ENCODE measurements at places on chromosomes 2 and 18.

- DNase-seq, result no peak
These were observed 50.5 kb upstream of the GORASP2 start for GRCh38 chr2:170878505-170878904.

GRCh38 chr18:24727685-24728084, 267.2 kb downstream of the HRH4 start:
- no peak for DNase-seq

- DNase-seq, result no peak
These were observed 225.4 kb upstream of the FBXO11 start for GRCh38 chr2:48131539-48132270.

DNA sequence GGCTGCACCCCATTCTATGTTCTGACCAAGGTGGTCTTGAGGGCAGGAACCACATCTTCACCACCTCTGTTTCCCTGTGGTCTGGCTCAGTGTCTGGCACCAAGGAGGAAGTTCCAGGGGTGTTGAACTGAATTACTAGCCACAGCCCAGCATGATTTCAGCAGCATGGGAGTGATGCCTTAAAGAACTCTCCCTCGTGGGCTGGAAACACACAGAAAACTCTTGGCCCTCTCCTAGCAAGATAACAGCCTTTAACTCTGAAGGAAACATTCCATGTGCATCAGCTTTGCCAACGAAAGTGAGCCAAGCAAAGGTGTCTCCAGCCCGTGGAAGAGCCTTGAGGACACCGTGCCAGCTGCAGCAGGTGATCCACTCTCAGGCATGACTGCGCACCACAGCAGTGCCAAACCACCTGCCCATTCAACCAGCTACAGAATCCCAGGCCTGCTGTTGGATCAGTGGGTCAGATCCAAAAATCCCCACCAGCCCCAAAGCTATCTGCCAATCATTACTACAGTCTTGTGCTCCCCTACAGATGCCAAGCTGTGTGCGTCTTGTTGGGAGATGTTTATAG, 124.8 kb downstream of the TTC32 start:
- DNase-seq, result no peak

- DNase-seq, result no peak
These were observed 1.8 kb upstream of the PDE11A start for GRCh38 chr2:178074123-178075005.

GRCh38 chr2:220510668-220511067, 883.2 kb downstream of the SLC4A3 start:
- no peak for DNase-seq

DNA sequence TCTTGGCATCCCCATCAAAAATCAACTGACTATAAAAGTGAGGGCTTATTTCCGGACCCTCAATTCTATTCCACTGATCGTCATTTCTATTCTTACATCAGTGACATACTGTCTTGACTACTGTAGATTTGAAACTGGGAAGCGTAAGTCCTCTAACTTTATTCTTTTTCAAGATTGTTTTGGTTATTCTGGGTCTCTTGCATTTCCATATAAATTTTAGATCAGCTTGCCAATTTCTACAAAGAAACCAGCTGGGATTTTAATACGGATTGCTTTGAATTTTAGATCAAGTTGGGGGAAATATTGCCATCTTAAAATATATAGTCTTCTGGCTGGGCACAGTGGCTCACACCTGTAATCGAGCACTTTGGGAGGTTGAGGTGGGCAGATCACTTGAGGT, 17.9 kb upstream of the INPP4A start:
- no peak for DNase-seq

DNA sequence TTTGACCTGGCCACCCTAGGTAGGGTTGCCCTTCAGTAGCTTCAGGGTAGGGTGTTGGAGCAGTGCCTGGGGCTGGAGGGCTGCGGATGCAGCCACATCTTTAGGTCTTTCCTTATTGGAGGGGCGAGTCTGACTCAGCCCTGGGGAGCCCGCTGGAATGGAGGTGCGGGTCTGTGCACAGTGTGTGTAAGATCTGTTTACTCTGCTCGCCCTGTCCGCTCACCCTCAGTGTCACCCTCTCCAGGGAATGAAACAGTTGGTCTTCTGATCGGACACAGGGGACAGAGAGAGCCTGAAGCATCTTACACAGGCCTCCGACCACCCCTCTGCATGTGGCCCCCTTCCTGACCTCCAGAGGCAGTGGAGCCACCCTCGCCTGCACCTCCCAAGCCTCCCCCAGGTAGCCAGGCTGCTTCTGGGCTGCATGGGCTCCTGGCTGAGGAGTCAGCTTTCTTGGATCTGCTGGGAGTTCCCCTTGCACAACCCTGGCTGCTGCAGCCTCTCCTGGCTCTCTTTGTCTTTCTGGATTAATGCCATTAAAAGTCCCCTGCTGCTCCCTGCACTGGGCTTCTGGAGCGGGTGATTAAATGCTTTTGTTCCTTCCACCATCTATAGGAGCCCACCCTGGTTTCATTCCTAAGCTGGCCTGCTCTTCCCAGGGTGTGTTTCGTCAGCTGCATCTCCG, 82.6 kb downstream of the ASB1 start:
- DNase-seq, result no peak

GRCh38 chr2:236616031-236616430, 46.4 kb downstream of the ACKR3 start:
- no peak for DNase-seq

DNA sequence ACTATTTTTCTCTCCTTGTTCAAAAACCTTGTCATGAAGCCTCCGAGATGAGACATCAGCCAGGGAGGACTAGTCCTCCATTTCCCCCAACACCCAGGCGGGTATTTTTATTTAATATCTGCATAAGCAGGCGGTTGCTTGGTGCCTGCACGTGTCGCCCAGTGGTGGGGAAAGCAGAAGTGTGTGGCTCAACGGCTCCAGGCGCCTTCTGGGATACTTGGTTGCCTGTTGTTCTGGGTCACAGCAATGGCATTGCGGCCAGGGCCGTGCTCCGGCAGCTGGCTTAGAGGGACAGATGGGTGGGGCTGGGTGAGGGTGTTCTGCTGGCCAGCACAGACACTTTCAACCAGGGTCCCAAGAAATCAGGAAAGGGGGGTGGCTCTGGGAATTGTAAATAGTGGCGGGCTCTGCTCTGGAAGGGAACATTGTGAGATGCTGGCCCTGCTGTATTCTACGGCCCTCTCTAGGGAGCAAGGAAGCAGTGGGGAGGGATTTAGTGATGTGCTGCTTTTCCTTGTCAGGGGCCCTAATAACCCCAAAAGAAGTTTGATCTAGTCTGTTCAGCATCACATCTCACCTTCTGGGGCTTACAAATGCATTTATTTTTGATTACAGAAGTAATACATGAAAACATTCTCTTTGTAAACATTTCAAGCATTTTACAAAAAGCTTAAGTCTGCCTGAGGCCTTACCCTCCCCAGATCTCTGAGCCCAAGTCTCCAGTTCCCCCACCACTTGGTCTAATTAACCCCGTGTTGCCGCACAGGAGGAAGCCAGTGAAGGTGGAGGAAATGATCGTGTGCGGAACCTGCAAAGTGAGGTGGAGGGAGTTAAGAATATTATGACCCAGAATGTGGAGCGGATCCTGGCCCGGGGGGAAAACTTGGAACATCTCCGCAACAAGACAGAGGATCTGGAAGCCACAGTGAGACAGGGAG, 1.1 kb downstream of the VAMP8 start:
- no peak for DNase-seq

GRCh38 chr2:50719837-50720696, 311.9 kb downstream of the NRXN1 start:
- no peak for DNase-seq

GRCh38 chr2:186426153-186427016, 59.7 kb upstream of the ZC3H15 start:
- DNase-seq, result no peak

DNA sequence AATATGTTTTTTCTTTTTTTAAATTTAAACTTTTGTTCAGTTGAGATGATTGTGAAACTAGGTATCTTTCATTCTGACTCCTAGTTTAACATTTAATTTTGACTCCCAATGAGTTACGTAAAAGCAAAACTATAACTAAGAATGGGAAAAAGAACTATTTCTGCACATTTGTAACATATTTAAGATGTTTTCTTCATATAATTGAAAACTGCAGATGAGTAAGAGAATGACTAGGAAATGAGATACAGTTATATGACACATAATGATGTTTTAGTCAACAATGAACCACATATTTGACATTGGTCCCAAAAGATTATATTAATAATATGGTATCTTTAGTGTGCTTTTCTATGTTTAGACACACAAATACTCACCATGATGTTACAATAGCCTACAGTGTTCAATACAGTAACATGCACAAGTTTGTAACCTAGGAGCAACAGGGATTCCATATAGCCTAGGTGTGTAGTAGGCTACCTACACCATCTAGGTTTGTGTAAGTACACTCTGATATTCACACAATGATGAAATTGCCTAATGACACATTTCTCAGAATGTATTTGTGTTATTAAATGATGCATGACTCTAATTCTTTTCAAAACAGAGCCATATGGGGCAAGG, 12.6 kb downstream of the ERMN start:
- no peak for DNase-seq

GRCh38 chr2:127032621-127033020, 74.3 kb downstream of the BIN1 start:
- no peak for DNase-seq

GRCh38 chr2:239994086-239994485, 31.1 kb downstream of the NDUFA10 start:
- DNase-seq, result no peak

DNA sequence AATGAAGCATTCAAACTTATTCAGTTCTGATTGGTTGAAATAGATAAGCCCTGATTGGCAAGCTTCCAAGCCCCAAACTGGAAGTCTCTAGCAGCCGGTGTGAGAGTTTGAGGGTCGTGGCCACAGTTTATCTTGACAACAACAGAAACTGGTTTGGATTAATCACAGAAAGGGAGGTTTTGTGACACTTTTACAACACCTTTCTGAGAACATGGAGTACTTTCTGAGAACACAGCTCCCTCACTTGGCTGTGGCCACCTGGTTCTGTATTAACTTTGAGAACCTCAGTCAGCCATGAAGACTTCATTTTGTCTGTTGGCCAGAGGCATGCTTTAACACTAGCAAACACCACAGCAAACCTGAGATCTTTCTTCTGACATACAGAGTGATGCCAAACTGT, 280.7 kb upstream of the VWC2L start:
- DNase-seq, result no peak

GRCh38 chr2:223232896-223233295, 180.9 kb downstream of the KCNE4 start:
- DNase-seq, result no peak

GRCh38 chr2:239710953-239711861, 310.4 kb upstream of the HDAC4 start:
- DNase-seq, result no peak

DNA sequence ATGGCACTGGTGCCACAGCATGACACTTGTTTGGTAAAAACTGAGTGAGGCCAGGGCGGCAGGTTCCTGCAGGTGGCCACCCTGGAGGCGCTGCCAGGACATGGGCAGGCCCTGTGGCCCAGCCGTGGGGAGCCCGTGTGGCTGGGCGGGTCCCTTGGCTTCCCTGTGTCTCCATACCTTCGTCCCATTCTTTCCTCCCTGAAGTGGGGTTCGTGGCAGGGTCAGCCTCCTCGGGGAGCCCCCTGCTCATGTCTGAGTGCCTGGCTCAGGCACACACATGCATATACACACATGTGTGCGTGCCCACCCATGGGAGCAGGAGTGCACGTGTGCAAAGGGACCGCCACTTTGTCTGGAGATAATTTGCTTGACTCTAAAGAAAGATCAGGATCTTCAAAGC, 86.5 kb upstream of the HDAC4 start:
- no peak for DNase-seq

- no peak for DNase-seq
These were observed 16.8 kb downstream of the GPD2 start for GRCh38 chr2:156452971-156453370.

GRCh38 chr2:182173944-182174622, 188.4 kb downstream of the PPP1R1C start:
- DNase-seq, result no peak

GRCh38 chr2:44715671-44716081, 225.8 kb upstream of the SIX3 start:
- DNase-seq, result no peak

DNA sequence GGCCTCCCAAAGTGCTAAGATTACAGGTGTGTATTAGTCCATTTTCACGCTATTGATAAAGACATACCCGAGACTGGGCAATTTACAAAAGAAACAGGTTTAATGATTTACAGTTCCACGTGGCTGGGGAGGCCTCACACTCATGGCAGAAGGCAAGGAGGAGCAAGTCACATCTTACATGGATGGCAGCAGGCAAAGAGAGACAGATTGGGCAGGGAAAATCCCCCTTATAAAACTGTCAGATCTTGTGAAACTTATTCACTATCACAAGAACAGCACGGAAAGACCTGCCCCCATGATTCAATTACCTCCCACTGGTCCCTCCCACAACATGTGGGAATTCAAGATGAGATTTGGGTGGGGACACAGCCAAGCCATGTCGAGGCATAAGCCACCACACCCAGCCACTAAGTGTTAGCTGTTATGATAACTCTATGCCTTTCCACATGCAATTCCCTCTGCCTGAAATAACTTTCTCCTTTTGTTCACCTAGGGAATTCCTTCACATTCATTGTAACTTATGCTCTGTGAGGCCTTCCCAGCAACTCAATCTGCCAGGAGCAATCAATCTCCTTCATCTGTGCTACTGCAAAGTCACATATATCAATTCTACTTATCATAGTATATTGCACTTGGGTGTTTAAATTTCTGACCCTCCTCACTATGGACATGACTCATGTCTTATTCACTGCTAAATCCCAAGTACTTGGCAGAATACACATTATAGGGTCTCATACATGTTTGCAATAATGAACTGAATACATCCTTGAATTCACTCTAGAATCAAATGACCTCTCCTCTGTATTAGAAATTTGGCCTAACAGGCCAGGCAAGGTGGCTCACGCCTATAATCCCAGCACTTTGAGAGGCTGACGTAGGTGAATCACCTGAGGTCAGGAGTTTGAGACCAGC, 7.4 kb downstream of the MCEE start:
- no peak for DNase-seq

DNA sequence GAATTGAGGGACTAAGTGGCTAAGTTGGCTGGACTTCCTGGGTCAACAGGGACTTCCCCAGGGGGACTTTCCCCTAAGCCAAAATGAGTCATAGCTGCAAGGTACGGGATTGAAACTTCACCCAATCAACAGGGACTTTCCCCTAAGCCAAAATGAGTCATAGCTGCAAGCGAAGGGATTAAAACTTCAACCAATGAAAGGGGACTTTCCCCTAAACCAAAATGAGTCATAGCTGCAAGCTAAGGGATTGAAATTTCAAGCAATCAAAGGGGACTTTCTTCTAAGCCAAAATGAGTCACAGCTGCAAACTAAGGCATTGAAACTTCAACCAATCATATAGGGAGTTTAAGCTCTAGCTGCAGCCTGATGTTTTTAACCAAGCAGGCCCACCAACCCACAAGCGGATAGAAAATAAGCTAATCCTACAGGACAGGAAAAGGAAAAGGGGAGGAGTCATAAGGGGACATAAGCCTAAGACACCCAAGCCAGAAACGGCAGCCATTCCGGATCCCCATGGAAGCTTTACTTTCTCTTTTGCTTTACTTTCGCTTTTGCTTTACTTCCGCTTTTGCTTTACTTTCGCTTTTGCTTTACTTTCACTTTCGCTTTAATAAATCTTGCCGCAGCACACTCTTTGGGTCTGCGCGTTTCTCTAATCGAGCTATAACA, 1375.4 kb upstream of the CELF4 start:
- peak; percentile 73 for DNase-seq

- DNase-seq, result no peak
These were observed 74.3 kb upstream of the KYNU start for GRCh38 chr2:142803158-142803557.

- peak; percentile 27 for DNase-seq
These were observed 200.8 kb downstream of the PLCL1 start for GRCh38 chr2:198004921-198005829.

GRCh38 chr18:44681076-44681970, 635 bp downstream of the SETBP1 start:
- no peak for DNase-seq
